ENCODE measurements at places on chromosomes 16 and 17. TPM values are rescaled to one million over a fixed set of nuclear protein-coding genes. Genes with fewer than 3 reads are reported as not detected.

Gene KRT20
- total RNA-seq = not detected

Gene MYH1
- not detected for total RNA-seq

Gene VKORC1
- 211 TPM for total RNA-seq

Gene HASPIN
- 5.8 TPM for total RNA-seq

Gene TMC5
- total RNA-seq = not detected

Gene CLEC18B
- total RNA-seq = not detected

Gene KCNH6
- total RNA-seq = not detected

Gene CSH1
- total RNA-seq = not detected

Gene KRTAP4-12
- total RNA-seq = not detected

Gene ZNF652
- total RNA-seq = 3.5 TPM

Gene RANBP10
- total RNA-seq = 3.2 TPM

Gene CCL7
- total RNA-seq = 5.3 TPM

Gene NPIPA5
- total RNA-seq = 5.8 TPM

Gene NPIPB13
- total RNA-seq = 0.18 TPM

Gene SLFN12L
- total RNA-seq = not detected

Gene C16orf92
- total RNA-seq = not detected
